Sigmoid colon (tissue), 7 donors: ENCODE measurements at places on chromosomes 12 and 14. TPM values are rescaled to one million over a fixed set of nuclear protein-coding genes. Genes with fewer than 3 reads are reported as not detected.
A peak's percentile ranks its signal among the peaks of the same experiment; 100 is the strongest.

DNA sequence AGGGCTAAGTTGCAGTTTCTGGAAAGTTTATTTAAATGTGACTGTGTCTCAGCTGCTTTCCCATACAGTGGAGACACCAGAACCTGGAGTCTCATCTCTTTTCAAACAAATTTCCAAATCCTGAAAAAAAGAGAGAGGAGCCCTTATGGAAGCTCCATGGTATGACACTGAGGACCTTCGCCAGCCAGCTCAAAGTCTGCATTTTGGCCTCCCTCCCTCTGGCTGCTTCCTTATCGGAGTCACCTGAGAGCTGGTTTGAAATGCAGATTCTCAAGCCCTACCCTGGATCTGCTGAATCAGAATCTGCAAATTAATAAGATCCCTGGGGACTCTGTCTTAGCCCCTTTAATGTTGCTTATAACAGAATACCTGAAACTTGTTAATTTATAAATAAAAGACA lies 21.7 kb upstream of the JDP2 start:
- no peaks in the 10 kb centered on the region for H3K4me1 ChIP-seq
- no peak overlapping the region for H3K4me3 ChIP-seq
- H3K27me3 ChIP-seq, result no peaks in the 10 kb centered on the region
- no peak for DNase-seq
- no peak overlapping the region for H3K27ac ChIP-seq
- no peaks in the 10 kb centered on the region for H3K36me3 ChIP-seq

GRCh38 chr14:35708062-35708461 lies 101.0 kb downstream of the RALGAPA1 start:
- no peak for DNase-seq
- H3K36me3 ChIP-seq, result no peaks in the 10 kb centered on the region
- no peak overlapping the region for H3K27ac ChIP-seq
- no peak overlapping the region for H3K4me3 ChIP-seq
- H3K4me1 ChIP-seq, result no peaks in the 10 kb centered on the region

- H3K27ac ChIP-seq, result no peak overlapping the region
- H3K4me1 ChIP-seq, result no peaks in the 10 kb centered on the region
- H3K27me3 ChIP-seq, result no peaks in the 10 kb centered on the region
- H3K4me3 ChIP-seq, result no peak overlapping the region
- DNase-seq, result no peak
These were observed 3.3 kb downstream of the AKT1 start for GRCh38 chr14:104792101-104792884.

GRCh38 chr12:57609101-57609780 lies 2.0 kb upstream of the ARHGEF25 start:
- H3K4me1 ChIP-seq, result peaks cover 70% of the 10 kb centered on the region
- H3K36me3 ChIP-seq, result peaks cover 20% of the 10 kb centered on the region
- DNase-seq, result no peak
- H3K27ac ChIP-seq, result peak overlapping the region; percentile 96
- H3K27me3 ChIP-seq, result no peaks in the 10 kb centered on the region

DNA sequence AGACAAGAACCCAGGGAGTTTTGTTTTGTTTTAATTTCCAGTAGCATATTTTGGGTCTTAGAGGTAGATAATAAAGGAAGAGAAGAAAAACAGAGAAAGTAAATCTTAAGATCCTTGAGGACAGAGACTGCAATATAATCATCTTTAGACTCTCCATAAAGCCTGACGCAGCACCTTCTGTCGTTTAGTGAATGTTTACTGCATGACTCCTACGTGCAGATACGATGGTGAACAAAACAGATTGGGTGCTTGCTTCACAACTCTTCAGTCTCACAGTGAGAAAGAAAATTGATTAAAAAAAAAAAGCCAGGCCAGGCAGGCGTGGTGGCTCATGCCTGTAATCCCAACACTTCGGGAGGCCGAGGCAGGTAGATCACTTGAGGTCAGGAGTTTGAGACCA lies 86.9 kb downstream of the STON2 start:
- no peaks in the 10 kb centered on the region for H3K36me3 ChIP-seq
- H3K27me3 ChIP-seq, result no peaks in the 10 kb centered on the region
- no peaks in the 10 kb centered on the region for H3K4me1 ChIP-seq
- H3K27ac ChIP-seq, result no peak overlapping the region
- no peak for DNase-seq

DNA sequence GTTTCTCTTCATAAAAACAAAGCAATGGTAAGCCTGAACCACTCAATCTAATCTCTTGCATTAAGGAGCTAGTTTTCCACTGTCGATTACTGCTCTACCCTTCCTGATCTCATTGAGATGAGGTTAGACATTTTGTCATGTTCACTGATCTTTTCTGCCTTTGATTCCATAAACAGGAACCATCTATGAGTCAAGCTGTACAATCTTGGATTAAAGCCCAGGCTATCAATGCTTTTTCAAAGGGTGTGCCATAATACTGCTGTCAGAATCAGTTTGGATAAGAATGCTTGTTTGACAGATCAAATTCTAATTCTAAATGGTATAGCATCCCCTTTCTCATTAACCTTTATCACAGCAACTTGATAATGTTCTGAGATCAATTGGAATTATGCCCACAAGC lies 16.1 kb downstream of the GRIP1 start:
- H3K27me3 ChIP-seq, result no peaks in the 10 kb centered on the region
- H3K36me3 ChIP-seq, result no peaks in the 10 kb centered on the region
- no peak overlapping the region for H3K27ac ChIP-seq
- no peak for DNase-seq
- no peak overlapping the region for H3K4me3 ChIP-seq

Gene CCDC175
- total RNA-seq, result not detected
